ENCODE measurements at places on chromosomes 6 and 20. TPM values are rescaled to one million over a fixed set of nuclear protein-coding genes. Genes with fewer than 3 reads are reported as not detected.

Gene HFE
- total RNA-seq = 7.0 TPM

Gene EYA4
- 17.0 TPM for total RNA-seq

Gene ALDH8A1
- total RNA-seq = not detected

Gene SCRT2
- not detected for total RNA-seq

Gene ENPP5
- total RNA-seq = 3.0 TPM

Gene FAM209B
- total RNA-seq = not detected

Gene ZNF335
- 7.6 TPM for total RNA-seq

Gene MUCL3
- not detected for total RNA-seq

Gene GUCA1A
- not detected for total RNA-seq

Gene BPIFA1
- total RNA-seq = not detected

Gene LGSN
- total RNA-seq = not detected

Gene CCN5
- 16.6 TPM for total RNA-seq

Gene SLC35F1
- total RNA-seq = 17.7 TPM

Gene BPIFB1
- total RNA-seq = not detected

Gene MRPS10
- total RNA-seq = 47.4 TPM

Gene PEDS1
- total RNA-seq = 26.1 TPM

Gene HLA-DRB5
- total RNA-seq = 57.0 TPM

Gene LPIN3
- 21.6 TPM for total RNA-seq

Gene ADTRP
- total RNA-seq = not detected

Gene TFAP2D
- not detected for total RNA-seq

Gene PSMB9
- 10.5 TPM for total RNA-seq

Gene DNAH8
- total RNA-seq = 0.04 TPM

Gene ADGRB3
- total RNA-seq = 1.4 TPM

Gene CDH4
- total RNA-seq = not detected

Gene PLA2G7
- 0.31 TPM for total RNA-seq

Gene NKAPL
- total RNA-seq = 7.6 TPM

Gene FAM184A
- 0.34 TPM for total RNA-seq

Gene RNF182
- not detected for total RNA-seq

Gene C6orf58
- not detected for total RNA-seq

Gene TRIM27
- total RNA-seq = 14.7 TPM

Gene EBF4
- 4.5 TPM for total RNA-seq

Gene ZKSCAN8
- 14.2 TPM for total RNA-seq

Gene DPPA5
- total RNA-seq = not detected

Gene CLIC5
- total RNA-seq = 357 TPM

Gene GTSF1L
- not detected for total RNA-seq

Gene PPP1R14C
- 131 TPM for total RNA-seq

Gene TMEM217
- total RNA-seq = 0.45 TPM

Gene COL10A1
- total RNA-seq = 3.1 TPM

Gene SIGLEC1
- total RNA-seq = 8.1 TPM

Gene OXT
- total RNA-seq = not detected

Gene GPSM3
- 2.4 TPM for total RNA-seq
